ENCODE measurements at places on chromosomes 3 and 15. TPM values are rescaled to one million over a fixed set of nuclear protein-coding genes. Genes with fewer than 3 reads are reported as not detected.

FAM107A gene
- 54.5 TPM for total RNA-seq

UBA5 gene
- 37.5 TPM for total RNA-seq

FILIP1L gene
- 28.2 TPM for total RNA-seq

SLC9A9 gene
- 23.6 TPM for total RNA-seq

DCLK3 gene
- not detected for total RNA-seq

UBA7 gene
- 50.5 TPM for total RNA-seq

SV2B gene
- 2.3 TPM for total RNA-seq

ABHD5 gene
- total RNA-seq, result 10.7 TPM

AGBL1 gene
- total RNA-seq, result 0.91 TPM

SLC25A38 gene
- total RNA-seq, result 36.7 TPM

CASR gene
- total RNA-seq, result 1.2 TPM

FOXB1 gene
- not detected for total RNA-seq

B3GALNT1 gene
- 13.2 TPM for total RNA-seq

CSPG4 gene
- 29.4 TPM for total RNA-seq

CALML4 gene
- 18.8 TPM for total RNA-seq

IFT57 gene
- total RNA-seq, result 163 TPM

KLHL40 gene
- total RNA-seq, result 2.9 TPM

TRIM42 gene
- total RNA-seq, result 1.1 TPM

LNP1 gene
- 0.73 TPM for total RNA-seq

DLL4 gene
- 6.5 TPM for total RNA-seq

DNAJA4 gene
- total RNA-seq, result 32.1 TPM

KIF15 gene
- 0.55 TPM for total RNA-seq

TRPM7 gene
- total RNA-seq, result 32.5 TPM

SGO1 gene
- total RNA-seq, result 0.41 TPM

CISH gene
- 5.1 TPM for total RNA-seq

HCLS1 gene
- 14.6 TPM for total RNA-seq

FBXO40 gene
- 0.68 TPM for total RNA-seq

CDHR4 gene
- total RNA-seq, result not detected

MYO5C gene
- total RNA-seq, result 59.9 TPM

NKTR gene
- 42.2 TPM for total RNA-seq

PRTG gene
- 9.4 TPM for total RNA-seq

RHOV gene
- total RNA-seq, result 5.9 TPM

BOC gene
- total RNA-seq, result 41.4 TPM

GOLGA8J gene
- total RNA-seq, result not detected

CELF6 gene
- total RNA-seq, result 7.3 TPM

CYP1A2 gene
- 0.46 TPM for total RNA-seq

PLA2G4B gene
- total RNA-seq, result 1.5 TPM

DNASE1L3 gene
- 2.3 TPM for total RNA-seq

SLC2A2 gene
- total RNA-seq, result not detected

All from prostate gland (tissue), 2 donors.